ENCODE measurements at places on chromosomes 2 and 18.

GRCh38 chr2:144183727-144184126, 336.2 kb downstream of the ZEB2 start:
- DNase-seq = no peak

- peak; percentile 66 for DNase-seq
Measured at GRCh38 chr2:170485254-170486026, 229.7 kb upstream of the SP5 start.

GRCh38 chr2:240832205-240832727, 12.2 kb upstream of the KIF1A start:
- DNase-seq = peak; percentile 88

DNA sequence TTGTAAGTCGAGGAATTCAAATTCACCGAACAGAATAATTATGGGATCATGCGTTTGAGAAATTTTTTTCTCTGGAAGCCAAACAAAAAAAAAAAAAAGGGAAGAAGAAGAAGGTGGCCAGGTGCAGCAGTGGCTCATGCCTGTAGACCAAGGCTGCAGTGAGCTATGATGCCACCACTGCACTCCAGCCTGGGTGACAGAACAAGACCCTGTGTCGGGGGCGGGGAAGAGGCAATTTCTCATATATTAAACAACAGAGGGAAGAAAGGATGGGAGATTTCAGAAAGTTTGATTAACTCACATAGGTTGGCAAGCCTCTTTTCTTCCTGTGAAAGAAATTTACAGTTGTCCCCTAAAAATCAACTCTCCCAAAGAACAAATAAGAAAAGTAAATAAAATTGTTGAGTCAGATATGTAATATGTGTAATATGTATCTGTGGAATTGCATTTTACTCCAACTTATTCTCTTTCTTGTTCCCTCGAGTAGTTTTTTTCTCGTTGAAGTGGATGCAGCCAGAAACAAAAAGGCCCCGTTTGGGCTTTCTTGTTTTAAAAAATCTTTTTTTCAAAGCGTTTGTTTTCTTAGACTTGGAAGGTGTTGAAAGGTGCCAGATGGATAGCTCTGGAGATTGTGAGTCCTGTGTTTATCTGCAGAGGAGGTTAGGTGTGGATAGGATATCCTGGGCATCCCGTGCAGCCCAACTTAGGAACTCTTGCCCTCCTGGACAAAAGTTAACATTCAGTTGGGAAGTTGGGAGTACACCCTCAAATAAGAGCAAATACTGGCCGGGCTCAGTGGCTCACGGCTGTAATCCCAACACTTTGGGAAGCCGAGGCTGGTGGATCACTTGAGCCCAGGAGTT, 25.4 kb upstream of the FMNL2 start:
- no peak for DNase-seq

DNA sequence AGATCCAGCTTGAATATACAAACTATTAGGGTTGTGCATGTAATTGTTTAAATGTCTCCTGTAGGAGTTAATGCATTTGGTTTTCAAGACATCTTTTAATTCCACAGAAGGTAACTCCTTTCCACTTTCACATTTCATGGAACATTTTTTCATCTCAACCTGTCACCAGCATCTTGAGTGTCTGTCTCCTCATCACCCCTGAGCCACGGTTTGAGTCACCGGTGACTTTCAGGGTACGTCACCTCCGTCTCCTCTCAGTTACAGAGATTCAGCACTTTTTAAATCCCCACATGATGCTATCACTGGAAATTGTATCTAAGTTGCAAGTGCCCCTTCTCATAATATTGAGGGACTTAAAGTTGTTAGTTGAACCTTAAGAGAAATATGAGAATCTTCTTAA, 25.3 kb downstream of the GPR55 start:
- no peak for DNase-seq

- no peak for DNase-seq
Measured at GRCh38 chr18:69985239-69985638, 37.6 kb upstream of the CD226 start.

GRCh38 chr18:28176948-28177827, at the start of gene CDH2:
CDH2 (minus strand) TSS chr18:28177130; CDS start chr18:28177022, 108 bp downstream.
- DNase-seq = peak; percentile 90

- DNase-seq = no peak
Measured at GRCh38 chr2:169007356-169007755, 23.8 kb downstream of the ABCB11 start.

DNA sequence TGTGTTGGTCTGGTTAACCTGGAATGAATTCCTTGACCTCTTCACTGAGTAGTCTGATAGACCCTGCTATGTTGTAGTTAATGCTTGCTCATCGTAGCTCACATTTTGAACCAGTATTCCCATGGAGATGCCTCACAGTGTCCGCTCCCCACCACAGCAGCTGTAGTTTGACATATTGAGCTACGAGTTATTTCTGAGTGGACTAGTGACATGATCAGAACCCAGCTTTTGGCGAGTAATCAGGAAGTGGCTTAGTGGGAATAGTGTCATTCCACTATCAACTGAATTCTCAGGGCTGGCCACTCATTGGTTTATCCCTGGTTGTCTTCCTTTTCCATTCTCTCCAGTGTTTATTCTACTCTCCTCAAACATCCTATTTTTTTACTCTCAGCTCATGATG, 102.7 kb downstream of the MYO1B start:
- no peak for DNase-seq

- DNase-seq = peak; percentile 58
Measured at GRCh38 chr2:69082430-69082997, 69.5 kb downstream of the ANTXR1 start.

DNA sequence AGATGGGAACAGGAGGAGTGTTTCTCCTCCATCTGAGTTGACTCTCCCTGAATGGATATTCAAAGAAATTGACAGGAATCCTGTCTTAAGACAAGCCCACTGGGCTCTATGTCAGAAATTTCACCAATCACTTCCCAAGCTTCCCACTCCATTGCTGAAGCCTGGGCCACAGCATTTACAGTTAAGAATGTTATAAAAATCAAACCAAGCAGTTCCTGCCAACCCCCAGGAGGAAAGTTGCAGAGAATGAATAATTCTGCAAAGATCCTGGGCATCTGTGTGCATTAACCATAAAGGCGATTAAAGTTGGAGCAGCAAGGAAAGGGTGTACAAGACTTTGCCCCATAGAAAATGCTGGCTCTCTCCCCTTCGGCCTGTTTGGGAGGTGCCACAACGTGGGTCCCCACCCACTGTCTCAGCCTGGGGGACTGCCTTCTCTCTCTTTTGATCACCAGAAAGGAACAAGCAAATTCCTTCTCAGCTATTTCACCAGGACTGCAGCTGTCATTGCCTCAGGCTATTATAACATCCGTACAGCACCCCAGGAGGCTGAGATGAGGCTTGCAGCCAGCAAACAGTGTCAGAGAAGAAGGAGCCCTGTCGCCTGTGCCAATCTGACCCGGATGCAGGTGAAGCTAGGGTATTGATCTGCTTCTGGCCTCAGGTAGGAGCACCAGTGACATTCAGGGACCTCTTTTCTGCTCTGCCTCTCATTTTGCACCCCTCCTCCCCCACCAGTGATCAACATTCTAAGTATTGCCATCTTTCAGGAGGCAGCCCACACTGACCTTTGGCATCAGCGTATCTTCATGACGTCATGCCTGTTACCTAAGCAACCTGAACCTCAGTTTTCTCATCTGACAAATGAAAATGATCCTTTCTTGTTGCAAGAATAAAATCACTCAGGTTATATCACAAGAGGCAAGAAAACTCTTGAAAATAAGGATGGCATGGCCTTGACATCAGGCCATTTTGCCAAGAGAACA, 219.0 kb downstream of the SH3BP4 start:
- DNase-seq = peak; percentile 66

GRCh38 chr2:121707920-121708361, 28.7 kb downstream of the NIFK start:
- DNase-seq = no peak

DNA sequence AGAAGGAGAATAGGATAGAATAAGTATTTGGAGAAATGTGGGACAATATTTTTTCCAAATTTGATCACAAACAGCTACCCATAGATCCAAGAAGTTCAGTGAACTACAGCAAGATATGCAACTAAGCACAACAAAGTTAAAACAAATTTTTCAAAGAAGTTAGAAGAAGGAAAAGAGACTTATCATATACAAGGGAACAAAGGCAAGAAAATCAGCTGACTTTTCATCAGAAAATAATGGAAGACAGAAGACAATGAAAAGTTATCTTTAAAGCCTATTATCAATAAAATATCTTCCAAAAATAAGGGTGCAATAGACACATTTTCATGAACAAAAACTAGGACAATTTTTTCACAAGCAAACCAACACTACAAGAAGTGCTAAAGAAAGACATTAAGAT, 202.8 kb upstream of the FN1 start:
- DNase-seq = no peak

GRCh38 chr2:215395687-215396460, 40.0 kb downstream of the FN1 start:
- no peak for DNase-seq

DNA sequence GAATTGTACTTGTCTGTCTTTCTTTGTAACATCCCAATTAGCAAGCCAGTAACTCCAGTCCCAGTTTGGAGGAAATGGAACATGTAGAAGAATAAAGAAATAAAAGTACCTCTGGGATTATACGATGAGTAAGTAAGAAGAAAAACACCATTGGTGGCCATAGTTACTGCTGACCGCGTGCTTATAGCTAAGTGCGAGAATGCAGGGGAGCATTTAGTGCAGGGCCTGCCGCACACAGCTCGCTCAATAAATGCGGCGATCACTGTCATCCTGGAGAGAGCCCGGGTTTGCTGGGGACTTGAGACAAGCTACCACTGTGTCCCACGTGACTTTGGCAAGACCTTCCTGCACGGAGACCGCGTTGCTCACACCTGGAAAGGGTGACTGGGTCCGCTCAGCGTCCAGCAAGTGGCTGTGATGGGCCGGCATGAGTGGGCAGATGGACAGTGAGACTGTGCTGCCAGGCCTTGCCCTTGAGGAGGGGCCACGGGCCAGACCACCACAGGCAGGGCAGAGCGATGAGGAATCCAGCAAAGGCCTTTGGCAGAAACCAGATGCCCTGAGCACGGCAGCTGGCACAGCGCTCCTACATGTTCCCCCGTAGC, 54.8 kb downstream of the ADI1 start:
- no peak for DNase-seq

DNA sequence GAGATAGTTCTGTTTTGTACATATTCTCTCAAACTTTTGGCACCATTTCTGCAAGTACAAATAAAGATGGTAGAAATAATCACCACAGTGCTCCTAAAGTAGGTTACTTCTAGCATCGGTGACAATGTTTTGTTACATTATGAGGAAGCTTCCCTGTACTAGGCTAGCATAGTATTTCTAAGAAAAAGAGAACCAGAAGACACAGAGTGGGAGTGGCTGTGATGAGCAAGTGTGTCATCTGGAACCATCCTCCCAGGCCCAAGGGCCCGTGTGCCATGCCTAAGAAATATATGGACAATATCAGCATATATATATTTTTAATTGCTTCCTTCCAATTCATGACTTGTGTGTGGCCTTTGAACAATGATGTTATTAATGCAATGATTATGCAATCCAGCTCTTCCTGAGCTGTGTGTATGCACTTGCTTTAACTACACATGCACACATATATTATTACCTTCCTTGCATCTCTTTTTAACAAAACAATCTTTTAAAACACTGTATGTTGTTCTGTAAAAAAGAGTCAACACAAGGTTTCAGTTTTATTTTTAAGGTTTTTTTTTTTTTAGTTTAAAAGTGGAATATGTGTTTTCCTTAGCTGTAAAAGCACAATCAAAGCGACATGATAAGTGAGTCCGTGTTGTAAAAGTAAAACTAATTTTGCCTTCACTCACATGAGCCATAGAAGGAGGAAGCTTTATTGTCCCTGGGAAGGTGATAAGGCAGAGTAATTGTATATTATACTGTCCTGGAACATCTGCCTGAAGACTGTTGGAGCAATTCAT, 303.9 kb downstream of the ZNF407 start:
- no peak for DNase-seq

DNA sequence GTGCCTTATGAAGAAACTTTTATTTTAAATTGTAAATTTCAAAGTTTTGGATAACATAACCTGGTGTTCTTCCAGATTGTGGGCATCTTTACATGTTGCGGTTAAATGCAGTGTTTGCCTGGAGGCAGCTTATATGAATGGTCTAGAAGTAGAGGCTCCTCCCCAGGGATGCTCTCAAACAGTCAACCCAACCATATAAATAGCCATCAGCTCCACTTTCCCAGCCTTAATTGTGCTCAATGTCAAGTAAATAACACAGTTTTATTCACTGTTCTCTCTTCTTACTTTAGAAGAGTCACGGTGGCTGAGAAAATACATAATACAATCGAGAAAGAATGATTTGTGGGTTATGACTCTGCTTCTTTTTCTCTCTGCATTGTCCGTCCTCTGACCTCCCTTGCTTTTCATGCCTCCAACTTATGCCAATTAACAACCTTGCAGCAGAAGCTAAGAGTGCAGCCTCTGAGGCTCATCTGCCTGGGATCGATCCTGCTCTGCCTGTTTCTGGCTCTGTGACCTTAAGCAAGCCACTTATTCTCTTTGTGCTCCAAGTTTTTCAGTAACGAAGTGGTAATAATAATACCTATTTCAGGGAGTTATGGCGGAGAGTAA, 100.3 kb downstream of the DAW1 start:
- DNase-seq = no peak

DNA sequence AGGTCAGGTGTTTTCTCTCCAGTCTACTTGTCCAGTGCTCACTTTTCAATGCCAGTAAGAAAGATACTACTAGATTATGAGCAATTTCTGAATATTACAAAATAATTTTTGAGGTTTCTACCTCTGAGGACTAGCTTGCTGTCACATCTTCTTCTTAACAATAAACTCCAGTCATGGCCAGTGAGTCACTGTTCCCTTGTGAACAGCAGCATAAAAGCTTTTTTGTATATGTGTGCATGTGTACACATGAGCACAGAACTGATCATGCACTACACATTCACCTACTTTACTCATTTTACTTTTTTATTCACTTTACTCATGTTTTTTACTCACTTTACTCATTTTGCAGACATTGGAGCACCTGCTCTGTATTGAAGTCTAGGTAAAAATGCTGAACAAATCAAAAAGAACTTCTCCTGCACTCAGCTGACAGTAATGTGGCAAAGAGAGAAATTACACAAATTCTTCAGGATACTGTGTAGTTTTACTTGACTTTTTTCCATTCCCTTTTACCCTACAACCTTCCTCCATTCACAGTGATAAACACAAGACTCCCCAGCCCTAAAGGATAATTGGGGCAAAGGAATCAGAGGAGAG, 28.0 kb downstream of the ST6GAL2 start:
- no peak for DNase-seq

DNA sequence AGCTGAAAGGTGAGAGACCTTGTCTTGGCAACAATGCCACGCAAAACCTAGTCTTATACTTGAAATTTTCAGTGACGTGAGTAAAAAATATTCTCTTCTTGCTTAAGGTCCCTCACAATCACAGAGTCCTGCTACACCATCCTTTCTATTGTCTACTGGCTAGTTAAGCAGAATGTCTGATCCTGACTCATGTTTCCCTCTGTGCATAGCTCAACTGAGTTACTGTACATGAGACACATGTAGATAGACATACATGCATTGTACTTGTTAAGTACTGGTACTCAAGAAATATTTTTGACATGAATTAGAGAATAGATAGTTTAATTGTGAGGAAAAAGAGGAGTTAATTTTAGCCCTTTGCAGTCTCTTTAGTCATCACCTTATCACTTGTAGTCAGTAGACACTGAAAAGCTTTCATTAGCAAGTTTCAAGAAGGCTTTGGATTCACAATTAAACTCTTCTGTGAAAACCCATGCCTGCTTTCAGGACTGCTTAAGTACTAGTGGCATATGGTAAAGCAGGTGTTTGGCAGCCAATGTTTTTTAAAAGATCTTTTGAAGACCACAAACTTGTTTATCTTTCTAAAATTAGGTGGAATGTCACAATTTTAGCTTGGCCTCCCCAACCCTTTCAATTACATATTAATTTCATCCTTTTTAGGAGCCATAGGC, 158.7 kb upstream of the CCDC150 start:
- DNase-seq = no peak

- DNase-seq = no peak
Measured at GRCh38 chr2:112173646-112174319, 35.6 kb downstream of the FBLN7 start.
